ENCODE measurements at places on chromosomes 2 and 18.

- DNase-seq: peak; percentile 64
Observed at GRCh38 chr2:117771969-117772630, 42.4 kb upstream of the DDX18 start.

- no peak for DNase-seq
Observed at GRCh38 chr2:9235147-9236044, 28.8 kb downstream of the ASAP2 start.

DNA sequence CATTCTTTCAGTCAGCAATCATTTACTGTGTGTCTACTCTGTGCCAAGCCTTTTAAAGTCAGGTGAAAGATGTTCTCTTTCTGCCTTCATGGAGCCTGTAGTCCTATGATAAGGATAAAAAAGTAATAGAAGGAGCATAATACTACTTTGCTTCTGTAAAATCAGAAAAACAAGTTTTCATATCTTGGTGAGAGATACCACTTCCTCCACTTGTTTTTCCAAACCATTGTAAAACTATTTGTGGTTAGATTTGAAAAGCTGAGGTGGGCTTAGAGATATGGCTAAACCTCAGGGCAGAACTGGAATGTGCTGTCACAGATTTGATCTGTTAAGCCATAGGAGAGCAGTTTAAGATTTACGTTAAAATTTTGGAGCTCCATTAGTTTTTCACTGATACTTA lies 104.7 kb upstream of the FAM117B start:
- peak; percentile 72 for DNase-seq

DNA sequence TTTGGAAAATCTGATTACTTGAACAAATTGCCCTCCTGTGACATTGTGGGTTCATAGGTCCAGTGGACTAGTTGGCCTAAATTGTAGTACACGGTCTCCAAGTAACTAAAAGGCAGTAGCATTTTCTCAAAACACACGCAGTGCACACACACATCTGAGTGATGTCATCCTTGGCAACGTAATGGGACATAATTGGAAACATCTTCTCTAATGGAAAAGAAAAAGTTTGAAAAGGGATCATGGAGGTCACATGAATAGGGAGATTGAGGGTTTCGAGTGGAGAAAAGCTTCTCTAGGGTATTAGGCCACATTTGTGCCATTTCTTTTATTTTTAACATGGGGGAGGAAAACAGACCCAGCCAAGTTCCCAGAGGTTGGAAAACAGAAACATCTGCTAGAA lies 93.3 kb downstream of the MAP4K4 start:
- no peak for DNase-seq

- DNase-seq: no peak
Observed at GRCh38 chr2:197284956-197285355, 25.6 kb downstream of the ANKRD44 start.
